ENCODE measurements at places on chromosomes 1 and 21.
A peak's percentile ranks its signal among the peaks of the same experiment; 100 is the strongest.

DNA sequence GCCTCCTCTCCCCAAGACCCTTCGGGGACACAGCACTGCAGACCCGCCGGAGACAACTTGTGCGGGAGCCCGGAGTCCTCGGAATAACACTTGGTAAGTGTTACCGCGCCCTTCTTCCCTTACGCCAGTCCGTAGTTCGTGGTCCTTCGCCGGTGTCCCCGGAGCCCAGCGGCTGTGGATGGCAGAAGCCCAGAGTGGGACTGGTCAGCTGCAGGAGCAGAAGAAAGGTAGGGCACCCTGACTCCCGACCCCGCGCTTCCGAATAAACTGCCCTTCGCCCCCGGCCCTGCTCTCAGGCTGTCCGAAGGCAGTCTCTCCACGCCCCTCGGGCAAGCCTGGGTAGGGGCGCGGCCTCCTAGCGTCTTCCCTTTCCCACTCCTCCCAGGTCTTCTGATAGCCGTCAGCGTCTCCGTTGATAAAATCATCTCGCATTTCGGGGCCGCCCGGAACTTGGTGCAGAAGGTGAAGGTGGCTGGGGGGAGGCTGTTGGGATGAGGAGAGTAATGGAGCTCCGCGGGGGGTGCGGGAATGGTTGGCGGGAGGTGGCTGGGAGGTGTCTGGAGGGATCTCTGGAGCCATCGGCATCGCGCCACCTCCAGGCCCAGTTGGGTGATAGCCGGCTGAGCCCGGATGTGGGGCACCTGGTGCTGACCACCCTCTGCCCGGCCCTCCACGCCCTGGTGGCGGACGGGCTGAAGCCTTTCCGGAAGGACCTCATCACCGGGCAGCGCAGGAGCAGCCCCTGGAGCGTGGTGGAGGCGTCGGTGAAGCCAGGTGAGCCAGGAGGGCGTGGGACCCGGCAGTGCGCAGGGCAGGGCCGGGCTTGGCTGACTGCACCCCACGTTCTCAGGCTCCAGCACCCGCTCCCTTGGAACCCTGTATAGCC lies 4.3 kb downstream of the RUSC1 start:
- DNase-seq: peak; percentile 70

- no peak for DNase-seq
These were observed 115.4 kb downstream of the TRABD2B start for GRCh38 chr1:47881505-47882442.

GRCh38 chr1:166167572-166167925 lies 748 bp upstream of the FAM78B start:
- DNase-seq: peak; percentile 61

GRCh38 chr1:25727635-25728286 lies 72.2 kb upstream of the SELENON start:
- DNase-seq: no peak

DNA sequence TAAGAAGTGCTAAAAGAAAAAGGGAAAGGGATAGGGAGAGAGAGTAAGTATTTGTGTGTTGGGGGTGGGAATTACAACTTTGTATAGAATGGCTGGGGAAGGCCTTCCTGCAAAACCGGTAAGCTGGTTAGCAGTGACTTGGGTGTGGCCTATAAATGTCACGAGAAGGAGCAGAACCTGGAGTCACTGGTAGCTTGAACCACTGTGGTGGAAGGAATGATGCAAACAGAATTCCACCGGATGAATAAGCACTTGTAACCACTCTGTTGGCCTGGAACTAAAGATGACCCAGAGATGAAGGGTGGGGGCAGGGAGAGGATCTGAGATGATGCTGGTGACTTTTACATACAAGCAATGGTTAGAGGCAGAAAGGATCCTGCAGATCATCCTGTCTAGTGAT lies 8.9 kb downstream of the XKR8 start:
- DNase-seq: peak; percentile 56

DNA sequence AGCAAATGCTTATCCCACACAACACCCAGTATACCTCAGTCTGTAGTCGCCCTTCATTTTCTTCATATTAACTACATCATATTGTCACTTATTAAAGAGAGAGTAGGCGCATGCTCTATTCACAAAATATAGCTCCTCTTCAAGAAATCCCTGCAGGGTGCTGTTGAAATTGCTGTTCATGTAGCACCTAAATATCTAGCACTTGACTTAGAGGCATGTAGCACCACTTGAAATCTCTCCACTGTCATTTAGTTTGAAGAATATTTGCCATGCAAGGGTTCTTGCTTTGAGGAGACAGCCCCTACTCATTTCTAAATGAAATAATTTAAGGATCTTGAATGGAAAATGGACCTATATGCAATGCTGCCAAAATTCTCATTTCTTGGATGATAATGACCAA lies 20.9 kb upstream of the LRRC8B start:
- DNase-seq: no peak

DNA sequence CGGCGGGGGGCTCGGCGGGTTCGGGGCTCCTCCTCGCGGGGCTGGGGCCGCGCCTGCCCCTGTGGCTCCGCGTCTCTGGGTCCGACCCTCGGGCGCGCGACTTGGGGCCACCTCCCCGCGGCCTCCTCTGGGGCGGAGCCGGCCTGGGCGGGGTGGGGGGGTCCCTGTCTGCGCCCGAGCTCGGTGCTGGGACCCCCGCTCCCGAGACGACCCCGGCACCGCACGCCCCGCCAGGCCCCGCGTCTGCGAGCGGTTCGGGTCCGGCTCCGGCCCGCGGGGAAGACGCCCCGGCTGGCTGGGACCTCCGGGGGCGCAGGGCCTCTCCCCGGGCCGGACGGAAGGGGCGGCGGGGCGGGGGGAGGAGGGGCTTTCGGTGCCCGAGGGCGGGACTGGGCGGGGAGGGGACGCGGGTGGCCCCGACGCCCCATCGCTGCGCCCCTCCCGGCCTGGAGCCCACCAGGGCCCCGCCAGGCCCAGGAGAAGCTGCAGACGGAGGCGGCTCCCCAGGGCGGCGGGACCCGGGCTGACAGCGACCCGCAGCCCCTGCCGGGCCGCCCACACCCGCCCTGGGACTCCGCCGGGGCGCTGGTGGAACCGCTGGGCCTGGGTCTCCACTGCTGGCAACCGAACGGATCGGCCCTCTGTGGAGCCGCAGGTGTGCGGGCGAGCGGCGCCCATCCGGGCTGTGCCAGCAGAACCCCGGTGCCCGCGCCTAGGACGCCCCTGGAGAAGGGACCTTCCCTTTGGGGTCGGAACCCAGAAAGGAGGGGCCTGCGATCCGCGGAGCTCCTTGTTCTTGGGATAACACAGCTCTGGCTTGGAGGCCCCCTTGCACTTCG lies 610 bp downstream of the COL6A2 start:
- no peak for DNase-seq
